ENCODE measurements at places on chromosomes 6 and 20.

GRCh38 chr6:12235341-12235740 lies 54.8 kb upstream of the EDN1 start:
- no peak for DNase-seq

GRCh38 chr6:3094815-3095214 lies 23.7 kb upstream of the BPHL start:
- no peak for DNase-seq

DNA sequence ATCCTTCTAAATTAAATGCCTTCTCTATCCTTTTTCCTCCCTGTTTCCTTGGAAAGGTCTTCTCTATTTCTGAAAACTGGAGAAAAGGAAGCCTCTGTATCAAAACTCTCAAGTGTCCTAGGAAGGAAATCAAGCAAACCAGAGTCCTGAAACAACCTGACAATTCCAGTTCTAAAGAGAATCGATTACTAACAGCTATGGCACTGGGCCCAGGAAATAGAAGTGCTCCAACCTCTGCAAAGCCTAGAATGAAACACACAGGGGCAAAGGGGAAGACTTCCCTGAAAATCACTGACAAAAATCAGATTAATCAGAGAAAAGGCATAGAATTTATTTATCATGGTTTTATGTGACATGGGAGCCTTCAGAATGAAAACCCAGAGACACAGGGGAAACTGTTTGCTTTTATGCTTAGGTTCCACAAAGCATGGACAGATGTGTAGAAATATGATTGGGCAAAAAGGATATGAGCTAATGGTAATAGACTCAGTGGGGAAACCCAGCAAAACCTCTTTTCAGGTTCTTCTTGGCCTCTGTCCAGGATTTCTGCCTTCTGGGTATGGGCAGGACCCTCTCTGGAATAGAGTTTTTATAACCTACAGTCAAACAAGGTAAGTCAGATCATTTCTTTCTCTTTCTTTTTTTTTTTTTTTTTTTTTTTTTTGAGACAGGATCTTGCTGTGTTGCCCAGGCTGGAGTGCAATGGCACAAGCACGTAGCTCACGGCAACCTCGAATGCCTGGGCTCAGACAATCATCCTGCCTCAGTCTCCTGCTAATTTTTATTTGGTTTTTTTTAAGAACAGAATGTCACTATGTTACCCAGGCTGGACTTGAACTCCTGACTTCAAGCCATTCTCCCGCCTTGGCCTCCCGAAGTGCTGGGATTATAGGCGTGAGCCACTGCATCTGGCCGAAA lies 91.7 kb downstream of the CD24 start:
- DNase-seq = no peak

DNA sequence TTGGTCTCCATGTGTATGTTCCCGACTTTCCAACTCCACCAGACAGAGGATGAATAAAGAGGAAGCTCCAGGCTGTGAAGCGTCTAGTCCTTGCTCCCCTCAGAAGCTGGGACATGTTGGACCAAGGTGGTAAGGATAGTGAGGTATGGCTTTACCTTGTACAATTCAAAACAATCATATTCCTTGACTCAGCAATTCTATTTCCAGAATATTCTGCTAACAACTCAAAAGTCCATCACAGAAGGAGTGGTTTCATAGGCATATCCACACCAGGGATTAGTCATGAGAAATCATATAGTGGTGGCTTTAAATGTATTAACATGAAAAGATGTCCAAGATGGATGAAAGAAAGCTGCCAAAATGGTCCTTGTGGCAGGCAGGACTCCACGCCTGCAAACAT lies 19.8 kb downstream of the FKBP1A start:
- no peak for DNase-seq

GRCh38 chr20:23287354-23288190 lies 63.0 kb upstream of the NXT1 start:
- DNase-seq = no peak

DNA sequence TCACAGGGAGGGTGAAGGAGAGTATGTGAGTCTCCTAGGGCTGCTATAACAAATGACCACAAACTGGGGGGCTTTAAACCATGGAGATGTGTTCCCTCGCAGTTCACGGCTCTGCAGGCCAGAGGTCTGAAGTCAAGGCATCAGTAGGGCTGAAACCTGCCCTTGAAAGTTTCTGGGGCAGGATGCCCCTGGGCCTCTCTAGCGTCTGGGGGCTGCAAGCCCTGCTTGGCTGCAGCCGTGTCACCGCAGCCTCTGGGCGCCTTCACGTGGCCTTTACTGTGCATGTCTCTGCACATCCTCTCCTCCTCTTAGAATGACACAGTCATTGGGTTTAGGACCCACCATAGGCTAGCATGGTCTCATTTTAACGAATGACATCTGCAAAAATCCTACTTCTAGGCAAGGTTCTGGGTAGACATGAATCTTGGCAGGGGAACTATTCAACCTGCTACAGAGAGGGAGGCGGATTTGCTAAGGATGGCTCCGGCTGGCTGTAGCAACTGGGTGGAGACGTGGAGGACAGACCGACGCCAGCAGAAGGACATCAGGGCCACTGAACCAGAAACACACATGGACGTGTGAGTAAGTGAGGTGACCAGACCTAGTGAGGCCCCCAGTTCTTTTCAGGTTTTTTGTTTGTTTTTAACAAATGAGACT lies 58.6 kb downstream of the PHACTR3 start:
- no peak for DNase-seq

DNA sequence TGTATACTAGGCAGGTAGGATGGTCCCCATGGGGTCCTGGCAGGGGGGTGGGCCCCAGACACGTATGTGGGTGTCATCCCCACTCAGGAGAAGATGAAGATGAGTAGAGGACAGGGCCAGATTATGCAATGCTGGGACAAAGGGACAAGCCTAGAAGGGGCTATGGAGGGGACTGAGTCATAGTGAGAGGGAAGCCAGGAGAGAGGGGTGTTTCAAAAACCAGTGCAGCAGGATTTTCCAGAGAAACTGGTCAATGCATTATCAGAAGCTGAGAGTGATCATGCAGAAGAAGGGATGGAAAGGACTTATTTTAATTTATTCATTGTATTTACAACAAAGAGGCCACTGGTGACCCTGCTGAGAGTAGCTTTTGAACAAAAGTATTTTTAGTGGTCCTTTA lies 74.0 kb downstream of the PPP1R3G start:
- DNase-seq = no peak

DNA sequence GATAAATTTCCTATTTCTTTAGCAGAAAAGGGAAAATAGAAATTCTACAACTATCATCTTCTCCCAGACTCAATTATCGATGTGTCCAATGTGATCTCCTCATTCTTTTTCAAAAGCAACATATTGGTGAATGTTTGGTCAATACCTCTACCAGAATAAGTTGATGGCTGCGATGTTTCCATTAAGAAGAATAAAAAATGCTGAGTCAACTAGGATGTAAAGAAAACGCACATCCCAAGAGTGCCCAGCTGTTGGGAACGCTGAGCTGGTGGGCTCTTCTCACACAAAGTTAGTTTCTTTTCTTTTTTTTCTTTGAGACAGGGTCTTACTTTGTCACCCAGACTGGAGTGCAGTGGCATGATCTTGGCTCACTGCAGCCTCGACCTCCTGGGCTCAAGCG lies 39.8 kb downstream of the RAMACL start:
- no peak for DNase-seq

- DNase-seq = no peak
Observed at GRCh38 chr20:50838707-50839385, 44.0 kb downstream of the BCAS4 start.

- no peak for DNase-seq
Observed at GRCh38 chr6:167148021-167148420, 9.8 kb downstream of the GPR31 start.

DNA sequence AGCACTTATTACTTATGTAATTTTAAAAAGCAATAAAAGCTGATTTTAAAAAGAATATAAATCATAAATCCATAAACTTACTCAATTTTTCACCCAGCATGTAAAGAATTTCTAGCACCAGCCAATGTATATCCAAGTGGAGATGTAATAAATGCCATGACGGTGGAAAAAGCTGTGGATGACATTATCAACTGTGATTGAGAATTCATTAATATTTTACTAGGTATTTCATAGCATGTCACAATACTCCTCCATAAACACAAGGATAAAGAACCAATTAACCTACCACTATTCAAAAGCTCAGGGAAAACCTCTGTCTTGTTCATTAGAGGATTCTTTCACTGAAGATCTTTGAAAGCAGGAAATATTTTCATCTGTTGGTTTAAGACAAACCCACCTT lies 13.2 kb downstream of the MMS22L start:
- no peak for DNase-seq

GRCh38 chr6:143743301-143744166 lies 65.8 kb downstream of the PHACTR2 start:
- DNase-seq = peak; percentile 51

GRCh38 chr6:14699803-14700601 lies 545.9 kb upstream of the JARID2 start:
- no peak for DNase-seq

GRCh38 chr6:13178107-13178506 lies 150.2 kb downstream of the TBC1D7 start:
- DNase-seq = no peak

DNA sequence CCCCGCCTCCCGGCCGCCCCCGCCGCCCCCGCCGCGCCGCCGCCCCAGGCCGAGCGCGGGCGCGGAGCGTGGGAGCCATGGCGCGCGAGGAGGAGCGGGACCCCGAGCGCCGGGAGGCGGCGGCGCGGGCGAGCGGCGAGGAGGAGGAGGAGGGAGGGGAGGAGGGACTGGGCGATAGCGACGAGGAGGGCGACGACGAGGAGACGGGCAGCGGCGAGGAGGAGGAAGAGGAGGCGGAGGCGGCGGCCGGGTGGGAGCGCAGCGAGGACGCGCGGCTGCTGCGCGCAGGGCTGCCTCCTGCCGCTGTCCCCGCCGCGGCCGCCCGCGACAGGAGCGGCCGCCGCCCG lies at the start of gene SLC24A3:
SLC24A3 (plus strand) TSS at position 174 of the 347 bp plus-strand sequence.
- no peak for DNase-seq

GRCh38 chr6:130035211-130035610 lies 16.8 kb downstream of the L3MBTL3 start:
- no peak for DNase-seq

GRCh38 chr6:99338188-99338587 lies 11.3 kb downstream of the FAXC start:
- DNase-seq = no peak

- DNase-seq = no peak
Observed at GRCh38 chr20:62670156-62670555, 27.9 kb downstream of the SLCO4A1 start.

DNA sequence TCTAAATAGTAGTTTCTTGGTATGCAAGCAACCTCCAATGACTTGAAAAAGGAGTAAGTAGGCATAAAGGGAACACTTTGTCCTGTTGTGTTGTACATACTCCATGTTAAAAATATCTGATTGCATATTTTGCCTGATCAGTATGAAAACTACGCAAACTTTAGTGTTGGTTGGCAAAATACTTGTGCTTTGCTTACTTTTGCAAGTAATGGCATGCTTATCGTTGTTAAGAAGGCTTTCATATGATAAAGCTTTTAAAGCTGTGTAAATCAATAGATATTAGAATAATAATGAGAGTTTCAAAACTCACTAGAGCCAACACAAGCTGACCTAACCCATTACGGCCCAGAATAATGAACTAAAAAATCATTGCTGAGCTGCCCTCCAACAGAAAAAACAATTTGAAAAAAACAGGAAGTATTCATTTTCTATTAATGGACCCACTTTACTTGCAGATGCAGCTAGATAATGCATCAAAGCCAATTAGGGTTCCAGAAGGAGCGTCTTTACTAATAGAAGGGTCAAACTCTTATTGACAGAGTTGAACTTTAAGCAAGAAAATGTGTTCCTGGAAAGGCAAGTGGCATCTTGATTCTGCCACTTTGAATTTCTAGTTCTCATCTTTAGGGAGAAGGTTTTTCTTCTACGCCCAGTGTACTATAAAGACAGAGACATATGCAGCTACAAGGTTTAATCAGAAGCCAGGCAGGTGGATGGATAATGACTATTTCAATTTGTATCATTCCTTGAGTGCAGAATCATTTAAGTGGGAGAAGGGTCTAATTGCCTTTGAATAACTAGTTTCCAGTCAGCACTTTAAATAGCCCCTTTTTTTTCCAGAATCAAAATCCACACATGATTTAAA lies 82.2 kb downstream of the SNAP25 start:
- DNase-seq = no peak

- DNase-seq = no peak
Observed at GRCh38 chr6:100809346-100809745, 71.8 kb downstream of the ASCC3 start.

GRCh38 chr20:19018881-19019280 lies 193.6 kb upstream of the SLC24A3 start:
- no peak for DNase-seq

DNA sequence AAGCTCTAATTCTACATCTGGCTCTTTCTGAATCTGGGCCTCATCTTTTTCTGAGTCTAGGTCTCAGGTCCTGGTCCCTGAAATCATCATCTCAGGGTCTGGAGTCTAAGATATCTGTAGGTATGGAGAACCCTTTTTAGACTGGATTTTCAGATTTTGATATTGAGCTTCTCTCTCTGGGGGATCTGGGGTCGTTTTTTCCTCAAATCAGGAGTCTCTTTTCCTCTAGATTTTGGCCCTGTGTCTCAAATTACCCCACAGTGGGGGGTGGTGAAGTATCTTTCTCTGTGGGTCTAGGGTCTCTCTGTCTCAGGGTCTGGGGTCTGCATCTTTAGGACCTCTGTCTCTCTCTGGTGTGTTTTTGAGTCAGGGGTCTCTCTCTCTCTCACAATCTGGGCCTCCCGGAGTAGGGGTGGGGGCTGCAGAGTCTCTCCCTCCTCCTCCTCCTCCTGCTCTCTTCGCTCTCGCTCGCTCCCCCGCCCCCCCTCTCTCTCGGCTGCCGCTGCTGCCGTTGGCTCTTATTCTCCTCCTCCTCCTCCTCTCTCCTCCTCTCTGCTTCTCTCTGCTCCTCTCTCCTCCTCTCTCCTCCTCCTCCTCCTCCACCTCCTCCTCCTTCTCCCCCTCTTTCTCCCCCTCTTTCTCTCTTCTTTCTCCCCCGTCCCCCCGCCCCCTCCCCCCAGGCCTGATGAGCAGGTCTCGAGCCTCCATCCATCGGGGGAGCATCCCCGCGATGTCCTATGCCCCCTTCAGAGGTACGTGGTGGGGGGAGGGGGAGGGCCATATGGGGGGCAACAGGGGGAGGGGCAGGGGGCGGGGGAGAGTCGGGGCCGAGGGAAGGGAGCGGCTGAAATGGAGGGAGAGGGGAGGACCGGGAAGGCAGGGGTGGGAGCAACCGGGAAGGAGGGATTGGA lies at the start of gene SYNGAP1:
SYNGAP1 (plus strand) TSS at position 486 of the 911 bp plus-strand sequence; CDS start at position 686, 200 bp downstream.
- DNase-seq = peak; percentile 40

GRCh38 chr6:92779746-92780145 lies 639.6 kb downstream of the EPHA7 start:
- no peak for DNase-seq

- no peak for DNase-seq
Observed at GRCh38 chr6:69314531-69314930, 482.3 kb downstream of the LMBRD1 start.

DNA sequence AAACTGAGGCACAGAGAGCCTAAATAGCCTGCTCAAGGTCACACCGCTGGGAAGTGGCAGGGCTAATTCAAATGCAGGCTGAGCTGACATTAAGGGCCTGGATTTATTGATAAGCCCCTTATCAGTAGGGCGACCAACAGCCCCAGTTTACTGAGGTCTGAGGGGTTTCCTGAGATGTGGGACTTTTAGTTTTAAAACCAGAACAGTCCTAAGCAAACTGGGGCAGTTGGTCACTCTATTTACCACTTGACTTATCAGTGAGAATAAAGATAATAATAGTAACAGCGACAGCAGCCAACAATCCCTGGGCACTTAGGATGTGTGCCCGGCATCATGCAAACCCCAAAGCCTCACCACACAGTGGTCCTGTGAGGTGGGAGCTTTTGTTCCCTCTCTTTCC lies 27.6 kb downstream of the PREX1 start:
- no peak for DNase-seq

Data from AG08395 (cell line).